ENCODE measurements at places on chromosomes 4 and X.

GRCh38 chrX:49209434-49210251, 9.7 kb upstream of the SYP start:
- no peak for DNase-seq

DNA sequence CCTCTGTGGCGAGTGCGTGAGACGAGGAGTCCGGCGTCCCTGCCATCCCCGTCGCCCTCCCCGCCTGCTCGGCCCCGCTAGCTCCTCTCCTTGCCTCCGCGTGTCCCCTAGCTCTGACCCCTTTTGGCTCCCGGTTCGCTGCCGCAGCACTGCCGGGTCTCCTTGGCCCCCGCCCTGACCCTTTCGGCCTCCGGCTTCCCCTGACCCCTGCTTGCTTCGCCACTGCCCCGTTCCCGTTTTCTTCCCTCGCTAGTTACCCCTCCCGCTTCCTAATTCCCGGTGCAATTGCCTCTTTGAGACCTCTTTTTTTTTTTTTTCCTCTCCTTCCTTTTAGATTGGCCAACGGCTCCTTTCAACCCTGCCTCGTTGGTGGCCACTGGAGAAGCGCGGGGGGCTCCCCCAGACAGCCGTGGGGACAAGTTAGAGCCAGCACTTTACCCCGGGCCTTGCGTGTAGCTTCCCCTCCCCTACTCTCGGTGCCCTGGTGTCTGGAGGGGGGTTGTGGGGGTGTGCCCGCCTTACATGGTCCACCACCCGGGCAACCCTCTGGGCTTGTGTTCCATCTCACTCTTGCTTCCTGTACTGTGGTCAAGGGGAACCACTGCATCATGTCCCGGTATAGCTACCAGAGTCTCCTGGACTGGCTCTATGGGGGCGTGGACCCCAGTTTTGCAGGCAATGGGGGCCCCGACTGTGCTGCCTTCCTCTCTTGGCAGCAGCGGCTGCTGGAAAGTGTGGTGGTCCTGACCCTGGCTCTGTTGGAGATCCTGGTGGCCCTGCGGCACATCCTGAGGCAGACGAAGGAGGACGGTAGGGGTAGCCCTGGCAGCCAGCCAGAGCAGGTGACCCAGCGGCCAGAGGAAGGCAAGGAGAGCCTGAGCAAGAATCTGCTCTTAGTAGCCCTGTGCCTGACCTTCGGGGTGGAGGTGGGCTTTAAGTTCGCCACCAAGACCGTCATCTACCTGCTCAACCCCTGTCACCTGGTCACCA, 548 bp downstream of the TMEM164 start:
- no peak for DNase-seq

DNA sequence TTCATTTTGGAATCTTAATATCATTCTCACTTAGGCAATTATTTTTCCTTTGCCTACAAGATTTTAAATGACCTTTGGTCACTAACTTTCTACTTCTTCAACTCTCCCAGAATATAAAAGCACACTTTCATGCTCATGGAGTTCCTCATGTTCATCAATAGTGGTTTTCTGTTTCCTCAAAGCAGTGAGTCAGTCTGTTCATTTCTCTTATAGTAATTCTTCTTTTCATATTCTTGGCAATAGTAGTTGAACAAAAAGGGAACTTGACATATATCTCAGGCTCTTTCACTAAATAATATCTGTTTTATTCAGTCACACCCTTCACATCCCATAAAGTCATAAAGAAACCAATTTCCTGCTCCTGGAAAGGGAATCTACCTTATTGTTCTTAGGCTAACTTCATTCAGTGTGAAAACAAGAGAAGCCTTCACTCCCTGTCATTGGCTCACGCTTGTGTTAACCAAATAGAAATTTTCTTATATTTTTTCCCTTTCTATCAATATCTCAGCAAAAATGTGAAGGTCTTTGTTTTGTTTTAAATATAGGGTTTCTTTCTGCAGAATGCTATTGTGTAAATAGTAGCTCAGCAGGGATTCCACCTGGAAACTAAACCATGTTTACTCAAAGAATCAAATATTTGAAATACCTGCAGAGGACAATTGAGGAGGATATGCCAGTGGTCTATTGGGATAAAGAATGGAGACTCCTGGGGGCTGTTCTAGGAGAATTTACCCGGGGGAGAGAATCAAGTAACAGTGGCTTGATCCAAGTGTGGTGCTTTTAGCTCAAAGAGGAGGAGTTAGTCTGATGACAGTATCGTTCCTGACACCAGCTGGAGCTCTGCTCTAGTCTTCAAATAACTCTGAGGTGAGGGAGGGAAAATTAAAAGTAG, 13.4 kb upstream of the TNIP3 start:
- DNase-seq: no peak

DNA sequence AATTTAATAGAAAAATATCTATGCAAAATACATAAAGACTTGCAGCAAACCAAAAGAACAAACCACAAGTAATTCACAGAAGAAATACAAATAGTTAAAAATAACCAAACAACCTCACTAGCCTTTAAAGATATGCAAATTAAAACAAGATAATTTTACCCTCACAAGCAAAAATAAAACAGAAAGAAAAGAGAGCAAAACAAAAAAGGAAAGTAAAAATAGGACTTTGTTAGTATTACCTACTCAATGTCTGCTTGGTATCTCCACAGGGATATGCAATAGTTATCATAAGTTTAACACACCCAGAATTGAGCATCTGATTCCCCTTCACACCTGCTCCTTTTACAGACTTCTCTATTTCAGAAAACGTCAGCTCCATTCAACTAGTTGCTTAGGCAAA, 737.5 kb upstream of the MAGEB2 start:
- no peak for DNase-seq

Data from activated CD8-positive, alpha-beta memory T cell treated with anti-CD3 and anti-CD28 coated beads for 1 hour (primary cell).